Cortex of kidney (tissue), 1 donor: ENCODE measurements at places on chromosomes 11 and 22.

DNA sequence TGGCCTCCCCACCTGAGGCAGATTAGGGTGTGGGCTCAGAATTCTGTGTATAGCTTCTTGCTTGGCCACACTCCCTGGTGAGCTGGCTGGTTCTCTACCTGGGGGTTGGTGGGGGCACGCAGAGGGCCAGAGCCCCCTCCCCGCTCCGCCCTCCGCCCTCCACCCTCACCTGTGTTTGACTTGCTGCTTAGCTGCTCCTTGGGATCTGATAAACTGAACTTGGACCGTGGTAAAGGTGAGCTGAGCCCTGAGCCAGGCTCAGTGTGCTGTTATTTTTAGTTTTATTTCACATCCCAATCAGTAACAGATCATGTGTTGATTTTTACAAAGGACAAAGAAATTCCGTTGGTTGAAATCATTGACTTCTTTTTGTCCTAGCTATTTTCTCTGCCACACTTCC, 2.0 kb downstream of the OVOL1 start:
- no peak for DNase-seq

GRCh38 chr22:20566420-20567260, 59.2 kb downstream of the MED15 start:
- no peak for DNase-seq

- DNase-seq: no peak
Measured at GRCh38 chr11:109019342-109019936, 354.6 kb downstream of the DDX10 start.

DNA sequence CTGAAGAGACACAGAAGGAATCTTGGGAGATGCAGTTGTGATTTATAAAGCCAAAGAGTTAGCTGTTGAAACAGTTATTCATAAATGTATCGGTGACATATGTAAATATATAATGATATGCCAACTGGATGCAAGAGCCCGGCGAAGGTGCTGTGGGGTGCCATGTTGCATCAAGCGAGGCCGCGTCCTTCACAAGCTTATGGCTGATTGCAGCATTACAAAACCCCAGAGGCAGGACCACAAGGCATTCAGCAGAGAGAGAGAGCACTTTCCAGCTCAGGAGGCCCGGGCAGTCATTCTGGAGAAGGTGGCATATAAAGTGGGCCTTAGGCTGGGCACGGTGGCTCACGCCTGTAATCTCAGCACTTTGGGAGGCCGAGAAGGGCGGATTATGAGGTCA, 65.6 kb downstream of the LARGE1 start:
- DNase-seq: no peak

GRCh38 chr11:6572215-6572614, 31.2 kb downstream of the RRP8 start:
- no peak for DNase-seq

DNA sequence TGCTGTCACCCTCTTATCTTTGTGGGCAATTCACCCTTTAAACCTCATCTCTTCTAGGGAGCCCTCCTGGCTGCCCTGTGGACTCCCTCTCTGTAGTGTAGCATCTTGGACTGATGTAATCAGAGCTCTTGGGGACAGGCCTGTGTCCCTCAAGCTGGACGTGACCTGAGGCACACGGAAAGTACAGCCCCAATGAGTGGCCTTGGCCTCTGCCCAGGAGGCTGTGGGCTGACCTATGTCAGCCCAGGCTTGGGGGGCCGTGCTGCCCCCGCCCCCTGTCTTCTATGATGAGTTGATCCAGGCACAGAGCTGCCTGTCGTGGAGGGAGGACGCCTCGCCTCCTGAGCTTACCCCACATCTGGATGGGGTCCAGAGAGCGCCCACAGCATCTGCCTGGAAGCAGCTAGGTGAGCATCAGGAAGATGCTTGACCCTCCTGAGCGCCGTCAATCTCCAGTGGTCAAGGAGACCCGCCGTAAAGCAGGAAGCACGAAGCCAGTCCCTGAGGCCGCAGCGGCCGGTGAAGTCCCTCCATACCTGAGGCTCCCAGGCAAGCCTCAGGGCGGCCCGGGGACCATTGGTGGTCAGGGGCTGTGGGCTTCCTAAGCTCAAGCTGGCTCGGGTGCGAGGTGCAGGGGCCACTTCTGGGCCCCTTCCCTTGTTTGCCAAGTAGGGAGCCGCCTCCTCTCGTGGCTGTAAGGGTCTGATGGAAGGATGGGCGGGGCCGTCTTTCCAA, 1136.9 kb downstream of the BRD1 start:
- no peak for DNase-seq

- DNase-seq: no peak
Measured at GRCh38 chr11:8784954-8785353, 102.4 kb downstream of the RPL27A start.

- DNase-seq: no peak
Measured at GRCh38 chr11:35106595-35106994, 32.4 kb upstream of the CD44 start.

DNA sequence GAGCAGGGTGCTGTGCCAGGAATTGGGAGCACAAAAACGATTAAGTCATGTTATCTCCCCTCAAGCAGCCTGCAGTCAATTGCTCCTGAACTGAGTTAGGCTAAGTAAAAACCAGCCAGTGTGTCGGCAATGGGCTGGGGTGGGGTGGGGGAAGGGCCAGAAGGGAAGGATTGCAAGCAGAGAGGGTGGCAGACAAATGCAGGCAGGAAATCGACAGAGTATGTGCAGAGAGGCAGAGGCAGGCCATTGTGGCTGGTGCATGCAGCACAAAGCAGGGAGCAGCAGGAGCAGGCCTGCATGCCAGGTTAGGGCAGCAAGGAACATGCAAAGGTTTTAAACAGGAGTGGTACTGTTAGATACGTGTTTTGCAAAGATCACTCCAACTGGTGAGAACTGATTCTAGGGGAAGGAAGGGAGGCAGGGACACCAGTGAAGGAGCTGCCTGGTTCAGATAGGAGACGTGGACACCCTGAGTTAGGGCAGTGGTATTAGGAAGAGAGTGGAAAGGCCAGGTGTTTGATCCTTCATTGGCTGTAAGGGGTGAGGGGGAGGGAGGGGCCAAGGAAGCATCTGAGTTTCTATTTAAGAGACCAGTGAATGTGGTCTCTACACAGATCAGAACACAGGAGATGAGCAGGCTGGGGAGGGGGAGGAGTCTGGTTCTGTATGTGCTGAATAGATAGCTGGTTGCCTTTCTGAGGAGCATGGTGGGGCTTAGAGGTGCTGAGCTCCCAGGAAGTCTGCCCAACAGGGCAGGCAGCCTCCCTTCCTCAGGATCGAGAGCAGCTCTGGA, 70.8 kb upstream of the PHOX2A start:
- DNase-seq: no peak

DNA sequence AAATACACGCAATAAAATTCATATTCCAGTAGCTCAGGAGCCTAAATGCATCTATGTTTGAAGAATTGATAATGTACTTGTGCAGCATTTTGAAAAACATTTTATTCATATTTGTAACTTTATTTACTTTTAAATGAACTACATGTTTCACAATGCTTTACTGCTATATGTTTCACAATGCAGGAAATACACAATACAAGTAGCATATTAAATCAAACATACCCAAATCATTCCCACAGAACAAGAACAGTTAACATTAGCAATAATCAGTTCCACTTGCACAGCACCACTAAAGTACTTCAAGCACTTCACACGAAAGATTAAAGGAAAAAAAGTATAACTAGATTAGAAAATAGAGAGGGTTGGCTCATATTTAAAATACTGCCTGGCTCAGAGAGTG, 343.6 kb upstream of the CCDC90B start:
- DNase-seq: no peak

GRCh38 chr11:115154355-115154736, 349.9 kb downstream of the CADM1 start:
- DNase-seq: no peak

GRCh38 chr22:27577574-27577969, 224.0 kb downstream of the MN1 start:
- DNase-seq: no peak

GRCh38 chr11:19770277-19770676, 57.6 kb downstream of the NAV2 start:
- no peak for DNase-seq

GRCh38 chr11:12075822-12076821, 34.3 kb upstream of the MICAL2 start:
- no peak for DNase-seq

DNA sequence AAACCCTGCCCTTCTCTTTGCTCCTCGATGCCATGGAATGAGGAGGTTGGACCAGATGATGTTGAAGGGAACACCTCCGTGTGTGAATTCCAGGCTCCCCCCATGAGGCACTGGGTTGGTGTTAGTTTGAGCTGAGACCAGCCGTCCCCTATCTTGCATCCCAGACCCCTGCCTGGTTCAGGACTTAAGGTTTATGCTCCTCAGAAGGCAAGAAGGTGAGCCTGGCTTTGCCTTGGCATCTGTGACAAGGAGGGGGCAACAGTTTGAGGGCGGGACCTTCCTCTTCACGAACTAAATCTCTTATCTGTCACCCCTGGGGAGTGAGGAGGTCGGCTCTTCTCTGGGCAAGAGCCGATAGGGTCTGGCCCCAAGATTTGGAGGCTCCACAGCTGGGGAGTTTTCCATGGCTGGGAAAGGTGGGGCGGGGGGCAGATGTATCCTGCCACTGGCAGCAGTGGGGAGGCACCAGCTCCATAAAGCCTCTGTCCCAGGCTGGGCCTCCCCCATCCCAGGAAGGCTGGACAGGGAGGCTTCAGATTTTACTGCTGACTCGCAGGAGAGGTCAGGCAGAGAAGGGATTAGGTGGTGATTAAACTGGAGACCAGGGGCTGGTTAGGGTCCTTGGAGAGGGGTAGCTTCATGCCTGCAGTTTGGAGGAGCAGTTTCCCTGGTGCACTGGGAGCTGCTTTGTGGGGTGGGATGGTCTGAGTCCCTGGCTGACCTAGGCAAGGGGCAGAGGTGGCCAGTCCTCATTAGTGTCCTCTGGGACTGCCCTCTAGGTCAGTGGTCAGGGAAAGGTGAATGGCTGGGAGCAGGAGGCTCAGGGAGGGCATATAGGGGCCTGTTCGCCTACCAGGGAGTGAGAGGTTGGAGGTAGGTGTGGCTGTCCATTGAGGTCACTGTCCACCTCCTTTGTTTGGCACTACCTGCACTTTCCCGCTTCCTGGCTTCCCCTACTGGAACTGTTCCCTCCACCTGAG, 1.1 kb downstream of the SEC14L2 start:
- DNase-seq: no peak

DNA sequence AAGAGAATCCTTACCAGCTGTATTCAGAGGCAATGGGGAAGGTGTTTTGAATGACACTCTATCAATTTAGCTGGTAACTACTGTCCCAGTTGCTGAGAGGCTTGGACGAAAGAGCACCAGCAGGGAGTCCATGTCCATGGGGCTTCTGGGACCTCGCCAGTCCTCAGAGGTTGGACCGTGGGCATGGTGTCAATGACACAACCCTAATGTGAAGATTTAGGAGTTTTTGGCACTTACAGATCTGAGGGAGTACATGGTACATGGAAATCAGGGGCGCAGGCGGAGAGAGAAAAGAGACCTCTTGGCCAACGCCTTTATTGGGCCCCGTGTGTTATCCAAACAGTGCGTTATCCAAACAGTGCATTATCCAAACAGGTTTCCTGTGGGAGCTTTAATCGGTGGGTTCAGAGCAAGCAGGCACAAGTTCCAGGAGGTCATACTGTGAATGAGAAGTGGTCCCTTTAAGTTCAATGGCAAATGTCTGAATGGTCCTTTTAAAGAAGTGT, 169.1 kb upstream of the B3GAT1 start:
- no peak for DNase-seq

- DNase-seq: no peak
Measured at GRCh38 chr11:76830639-76831327, 29.9 kb upstream of the ACER3 start.

GRCh38 chr11:100525635-100526034, 161.5 kb upstream of the ARHGAP42 start:
- DNase-seq: no peak

GRCh38 chr22:27783436-27784119, 18.0 kb downstream of the MN1 start:
- DNase-seq: no peak

DNA sequence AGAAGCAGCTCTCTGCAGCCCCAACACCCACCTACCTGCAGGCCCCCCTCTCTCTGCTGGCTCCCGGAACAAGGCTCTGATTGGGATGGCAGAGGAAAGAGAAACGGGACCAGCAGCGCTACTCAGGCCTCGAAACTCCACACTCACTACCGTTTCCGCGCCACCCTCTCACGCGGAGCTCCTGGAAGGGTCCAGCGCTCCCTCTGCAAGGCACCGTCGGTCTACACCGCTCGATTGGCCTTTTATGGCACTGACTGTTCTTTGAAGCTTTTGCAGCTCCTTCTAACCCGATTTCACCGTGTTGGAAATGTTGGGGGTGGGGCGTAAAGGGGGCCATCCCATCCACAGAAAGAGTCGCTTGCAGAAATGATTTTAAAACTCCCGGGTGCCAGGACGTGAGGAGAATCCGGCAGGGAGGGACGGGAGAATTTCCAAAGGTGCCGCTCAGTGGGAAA, 323 bp upstream of the PANX1 start:
- no peak for DNase-seq

DNA sequence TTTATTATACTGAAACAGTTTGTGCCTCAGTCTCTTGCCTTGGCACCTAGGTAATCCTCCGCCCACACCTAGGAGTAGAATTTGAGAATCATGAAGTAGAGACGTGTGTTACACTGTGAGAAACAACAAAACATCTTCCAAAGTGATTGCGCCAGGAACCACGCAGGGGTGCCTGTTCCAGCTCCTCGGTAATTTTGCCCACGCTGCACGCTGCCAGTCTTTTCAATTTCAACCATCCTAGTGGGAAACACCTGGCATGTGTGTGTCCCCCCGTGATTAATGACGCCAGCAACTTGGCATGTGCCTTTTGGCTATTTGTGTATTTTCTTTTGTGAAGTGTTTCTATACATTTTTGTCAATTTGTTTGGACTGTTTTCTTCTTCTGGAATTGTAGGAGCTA, 919.1 kb downstream of the BRD1 start:
- no peak for DNase-seq

GRCh38 chr11:9974375-9974774, 310.5 kb downstream of the SWAP70 start:
- DNase-seq: no peak

DNA sequence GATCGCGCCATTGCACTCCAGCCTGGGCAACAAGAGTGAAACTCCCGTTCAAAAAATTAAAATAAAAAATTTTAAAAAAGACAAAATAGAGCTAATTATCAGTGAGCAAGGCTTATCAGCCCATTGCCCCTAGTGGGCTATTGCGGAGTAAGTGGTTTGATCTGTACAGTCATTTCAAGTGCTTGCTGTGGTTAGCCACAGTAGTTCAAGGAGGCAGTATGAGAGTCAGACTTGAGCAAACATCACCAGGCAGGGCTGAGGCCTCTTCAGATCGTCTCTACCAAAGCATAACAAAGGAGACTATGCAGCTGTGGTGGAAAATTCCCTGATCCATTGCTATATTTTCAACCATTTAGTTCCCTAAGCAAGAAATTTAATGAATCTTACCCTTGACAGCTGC, 4.3 kb upstream of the SBF2 start:
- no peak for DNase-seq

- no peak for DNase-seq
Measured at GRCh38 chr22:49404020-49404419, 423.7 kb downstream of the BRD1 start.
